Activated T-cell treated with anti-CD3 and anti-CD28 coated beads for 4 hours (primary cell): ENCODE measurements at places on chromosomes 1 and 21.

DNA sequence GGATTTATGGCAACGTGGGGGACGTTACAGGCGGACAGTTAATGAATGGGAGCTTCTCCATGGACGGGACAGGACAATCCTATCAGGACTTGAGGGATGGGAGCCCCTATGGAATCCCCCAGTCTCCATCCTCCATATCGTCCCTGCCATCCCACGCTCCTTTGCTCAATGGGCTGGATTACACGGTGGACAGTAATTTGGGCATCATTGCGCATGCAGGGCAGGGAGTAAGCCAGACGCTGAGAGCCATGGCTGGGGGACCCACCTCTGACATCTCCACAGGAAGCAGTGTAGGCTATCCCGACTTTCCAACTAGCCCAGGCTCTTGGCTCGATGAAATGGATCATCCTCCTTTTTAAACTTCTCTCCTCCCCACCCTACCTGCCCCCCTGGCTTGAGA lies 44.2 kb downstream of the LHX4 start:
- DNase-seq: no peak

DNA sequence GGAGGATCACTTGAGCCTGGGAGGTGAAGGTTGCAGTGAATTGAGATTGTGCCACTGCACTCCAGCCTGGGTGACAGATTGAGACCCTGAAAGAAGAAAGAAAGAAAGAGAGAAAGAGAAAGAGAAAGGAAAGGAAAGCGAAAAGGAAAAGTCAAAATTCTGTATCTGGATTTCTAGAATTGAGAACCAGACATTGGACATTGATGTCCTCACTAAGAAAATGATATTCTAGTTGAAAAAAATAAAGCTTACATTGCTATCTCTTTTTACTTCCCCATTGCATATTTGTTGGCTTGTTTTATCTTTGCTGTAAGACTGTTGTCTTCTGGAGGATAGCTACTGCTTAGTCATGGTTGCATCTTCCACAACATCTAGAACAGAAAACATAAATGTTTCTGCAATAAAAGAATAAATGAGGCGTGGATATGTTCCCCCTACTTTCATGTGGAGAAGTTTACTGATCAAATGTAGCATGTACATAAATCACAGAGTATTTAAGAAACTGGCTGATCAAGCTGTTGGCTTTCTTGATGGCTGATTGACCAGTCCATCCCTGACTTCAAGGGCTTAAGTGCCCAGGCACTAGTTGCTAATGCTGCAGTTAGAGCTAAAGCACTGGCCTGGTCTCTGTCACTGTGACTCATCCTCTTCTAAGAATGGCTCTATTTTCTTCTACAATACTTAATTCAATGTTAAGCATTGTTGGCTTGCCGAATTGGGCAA lies 17.7 kb downstream of the CD53 start:
- no peak for DNase-seq

DNA sequence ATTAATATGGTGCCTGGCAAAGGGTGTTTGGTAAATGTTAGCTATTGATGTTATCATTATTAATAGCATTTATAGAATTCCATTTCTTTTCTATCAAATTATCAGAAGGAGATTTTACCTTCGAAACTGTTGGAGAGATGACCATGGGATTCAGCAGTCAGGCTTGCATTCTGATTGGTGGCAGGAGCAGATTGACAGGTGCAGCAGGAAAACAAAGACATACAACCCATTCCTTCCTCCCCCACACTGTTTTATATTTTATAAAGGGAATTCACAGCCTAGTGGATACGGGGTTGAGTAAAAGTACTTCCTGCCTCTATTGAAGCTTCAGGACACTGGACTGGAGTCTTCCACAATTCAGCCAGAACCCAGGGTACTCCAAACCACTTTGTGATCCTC lies 55.1 kb upstream of the SYT14 start:
- no peak for DNase-seq

- peak; percentile 25 for DNase-seq
Measured at GRCh38 chr1:156848461-156849150, 10.3 kb downstream of the INSRR start.

- DNase-seq: no peak
Measured at GRCh38 chr21:44322621-44323325, 16.4 kb downstream of the CFAP410 start.

GRCh38 chr1:184647471-184647870 lies 107.2 kb downstream of the EDEM3 start:
- DNase-seq: no peak

DNA sequence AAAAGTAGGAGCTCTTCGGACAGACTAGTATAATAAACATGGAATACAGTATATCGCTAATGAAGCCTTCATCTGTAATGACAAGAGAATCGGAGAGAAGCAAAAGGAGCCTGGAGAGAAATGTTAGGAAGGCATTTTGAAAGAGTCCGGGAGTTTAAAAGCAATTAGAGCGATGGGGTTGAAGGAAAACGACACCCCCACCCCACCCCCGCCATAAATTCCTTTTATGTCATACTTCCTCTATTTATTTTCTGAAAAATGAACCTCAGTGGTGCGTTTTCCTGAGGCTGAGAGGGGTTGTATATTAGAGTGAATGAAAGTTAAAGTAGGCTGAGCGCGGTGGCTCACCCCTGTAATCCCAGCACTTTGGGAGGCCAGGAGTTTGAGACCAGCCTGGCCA lies 635 bp upstream of the APH1A start:
- no peak for DNase-seq

GRCh38 chr1:99270646-99271045 lies 6.4 kb downstream of the PLPPR4 start:
- DNase-seq: no peak

DNA sequence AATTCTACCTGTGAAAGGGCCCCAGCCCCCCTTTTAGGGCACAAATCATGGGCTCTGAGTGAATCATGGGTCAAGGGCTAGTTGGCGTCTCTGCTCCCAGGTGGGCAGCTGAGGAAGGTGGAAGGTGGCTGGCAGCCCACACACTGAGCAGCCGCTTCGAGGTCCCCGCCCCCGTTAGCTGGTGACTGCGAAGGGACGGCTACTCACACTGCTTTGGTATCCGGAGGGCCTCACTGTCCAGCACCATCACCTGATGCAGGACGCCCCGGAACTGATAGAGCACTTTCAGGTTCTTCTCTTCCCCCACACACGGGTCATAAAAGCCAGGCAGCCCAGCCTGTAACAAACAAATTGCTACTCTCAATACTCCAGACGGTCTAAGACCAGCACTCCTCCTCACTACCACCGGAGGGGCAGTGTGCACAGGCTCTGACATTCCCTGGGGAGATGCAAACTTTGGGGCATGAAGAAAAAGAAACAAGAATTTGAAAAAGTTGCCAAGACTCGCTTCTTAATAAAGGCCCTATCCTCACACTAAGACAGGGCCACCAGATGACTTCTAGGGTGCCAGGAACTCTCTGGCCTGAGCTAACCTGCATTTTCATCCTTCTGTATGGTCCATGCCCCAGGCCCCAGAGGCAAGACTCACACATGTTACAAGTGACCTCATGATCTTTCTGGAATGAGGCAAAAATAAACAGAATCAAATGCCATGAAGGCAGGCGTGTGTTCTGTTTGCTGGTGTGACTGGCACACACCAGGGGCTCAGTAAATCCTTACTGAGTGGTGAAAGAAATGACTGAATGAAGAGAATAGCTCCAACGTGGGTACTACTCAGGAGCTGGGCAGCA lies 11.5 kb downstream of the THAP3 start:
- DNase-seq: no peak

GRCh38 chr1:183238071-183238470 lies 52.0 kb downstream of the LAMC2 start:
- DNase-seq: no peak

DNA sequence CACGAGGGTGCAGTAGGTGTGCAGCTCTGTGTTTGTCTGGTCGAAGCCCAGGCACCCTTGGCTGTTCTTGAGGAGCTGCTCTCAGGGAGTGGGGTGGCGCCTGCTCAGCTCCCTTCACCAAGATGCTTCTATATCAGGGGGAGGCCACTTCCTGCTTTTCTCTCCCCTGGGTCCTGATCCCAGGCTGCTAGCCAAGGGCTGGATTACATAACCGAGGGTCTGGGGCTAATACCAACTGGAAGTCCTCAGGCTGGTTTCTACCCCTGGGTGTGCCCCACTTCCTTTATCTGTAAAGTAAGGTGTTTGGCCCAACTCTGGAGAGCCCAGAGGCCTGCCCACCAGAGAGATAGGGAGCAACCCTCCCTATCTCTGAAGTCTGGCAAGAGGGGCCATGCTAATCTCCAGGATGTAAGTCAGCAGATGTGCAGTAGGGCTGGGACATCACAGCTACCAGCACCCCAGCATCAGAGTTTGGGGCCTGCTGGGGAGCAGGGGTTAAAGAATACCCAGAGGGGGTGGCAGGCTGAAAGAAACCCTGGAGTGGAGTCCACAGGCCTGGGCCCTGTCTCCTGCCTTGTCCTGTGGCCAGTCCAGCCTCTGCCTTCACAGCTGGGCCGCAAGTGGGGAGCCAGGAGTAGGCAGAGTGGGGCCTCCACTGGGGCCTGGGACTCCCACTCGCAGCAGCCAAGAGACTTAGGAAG lies 2.1 kb downstream of the SELENBP1 start:
- DNase-seq: no peak

DNA sequence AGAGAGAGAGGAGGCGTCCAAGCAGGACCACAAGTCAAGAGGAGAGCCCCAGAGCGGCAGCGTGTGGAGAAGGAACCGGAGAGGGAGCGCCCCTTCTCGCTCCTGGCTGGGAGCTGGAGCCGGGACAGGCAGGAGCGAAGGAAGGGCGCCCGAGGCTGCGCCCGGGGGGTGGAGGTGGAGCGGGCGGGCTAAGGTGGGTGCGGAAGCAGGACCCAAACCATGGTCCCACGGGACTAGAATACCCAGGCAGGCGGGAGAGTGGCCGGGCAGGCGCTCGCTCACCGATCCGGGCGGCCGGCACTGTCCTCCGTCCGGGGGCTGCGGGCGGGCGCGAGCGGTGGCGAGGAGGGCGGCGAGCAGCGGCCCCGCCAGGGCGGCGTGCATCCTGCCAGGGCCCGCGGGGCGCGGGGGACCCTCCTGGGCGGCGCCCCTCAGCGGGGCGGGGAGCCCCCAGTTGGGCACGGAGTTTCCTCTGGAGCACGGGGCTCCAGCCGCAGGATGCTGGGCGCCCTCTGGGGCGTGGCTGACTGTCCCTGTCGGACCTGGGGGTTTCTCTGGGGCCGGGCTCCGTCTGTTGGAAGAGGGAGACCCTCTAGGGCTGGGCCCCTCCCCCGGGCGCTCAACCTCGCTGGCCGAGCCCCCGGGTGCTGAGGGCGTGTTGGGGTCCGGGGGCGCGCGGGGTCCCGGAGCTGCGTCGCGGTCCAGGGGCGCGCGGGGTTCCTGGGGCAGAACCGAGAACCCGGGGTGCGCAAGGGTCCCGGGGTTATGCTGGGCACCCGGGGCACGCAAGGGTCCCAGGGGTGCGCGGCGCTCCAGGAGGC lies 569 bp downstream of the TRABD2B start:
- DNase-seq: no peak

GRCh38 chr1:229596925-229597699 lies 28.8 kb downstream of the TAF5L start:
- no peak for DNase-seq

DNA sequence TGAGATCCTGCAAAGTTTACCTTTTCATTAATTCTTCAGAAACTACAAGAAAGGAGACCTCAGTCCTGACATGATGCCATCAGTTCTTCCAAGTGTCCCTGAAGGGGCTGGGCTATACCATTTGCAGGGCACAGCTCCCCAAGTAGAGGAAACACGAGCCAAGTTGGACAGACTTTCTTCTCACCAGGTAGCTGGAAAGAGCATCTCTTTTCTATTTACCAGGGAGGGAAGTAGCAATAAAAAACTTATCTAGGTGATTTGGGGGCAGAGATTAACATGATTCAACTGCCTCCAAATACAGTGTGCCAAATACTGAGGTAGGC lies 103.9 kb upstream of the KCND3 start:
- DNase-seq: no peak

DNA sequence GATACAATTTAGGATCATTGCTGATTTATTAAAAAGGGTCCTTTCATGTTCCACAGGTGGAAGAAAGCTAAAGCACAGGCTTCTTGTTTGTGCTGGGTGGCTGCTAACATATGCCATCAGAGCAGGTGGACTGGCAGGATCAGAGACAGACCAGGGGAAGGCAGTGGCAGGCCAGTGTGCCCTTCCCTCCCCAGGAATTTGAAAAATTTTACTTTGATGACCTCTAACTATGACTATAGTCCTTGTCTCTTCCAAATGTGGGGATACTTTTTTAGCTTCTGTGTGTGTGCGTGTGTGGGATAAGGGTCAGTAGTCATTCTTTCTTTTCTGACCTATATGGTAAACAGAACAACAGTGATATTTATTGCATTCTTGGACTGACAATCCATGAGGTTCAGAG lies 49.9 kb downstream of the LHX9 start:
- no peak for DNase-seq

- DNase-seq: no peak
Measured at GRCh38 chr1:153399401-153400055, 8.7 kb upstream of the S100A8 start.

GRCh38 chr1:186722711-186723309 lies 42.6 kb upstream of the PTGS2 start:
- DNase-seq: no peak

- peak; percentile 21 for DNase-seq
Measured at GRCh38 chr1:205430696-205431305, 8.9 kb upstream of the LEMD1 start.

GRCh38 chr1:207499573-207499972 lies 3.6 kb downstream of the CR1 start:
- peak; percentile 44 for DNase-seq

DNA sequence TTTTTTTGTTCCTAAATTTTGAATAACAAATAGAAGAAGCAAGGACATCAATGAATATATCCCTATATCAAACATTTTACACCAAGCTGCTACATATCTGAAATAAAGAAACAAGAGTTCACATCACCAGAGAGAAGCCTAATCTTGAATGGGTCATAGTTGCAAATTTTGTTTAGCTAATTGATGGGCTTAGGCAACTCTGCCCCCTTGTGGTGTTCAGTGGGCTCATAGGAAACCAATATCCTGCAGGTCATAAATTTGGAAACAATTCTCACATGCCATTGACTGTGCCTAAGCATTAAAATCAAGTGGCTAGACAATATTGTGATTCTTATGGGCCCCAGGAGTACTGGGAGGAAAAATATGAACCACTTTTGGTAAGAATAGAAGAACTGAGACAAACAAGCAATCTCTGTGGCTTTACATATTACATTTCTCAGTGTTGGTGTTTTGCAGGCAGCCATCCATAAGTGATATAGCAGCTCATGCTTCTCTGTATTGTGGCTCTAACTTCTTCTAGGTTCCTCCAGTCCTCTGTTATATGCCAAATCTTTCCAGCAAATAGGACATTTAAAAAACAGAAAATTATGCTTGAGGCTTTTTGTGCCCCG lies 1262.8 kb upstream of the PRMT6 start:
- no peak for DNase-seq

- no peak for DNase-seq
Measured at GRCh38 chr1:2541619-2542245, 11.7 kb upstream of the HES5 start.

DNA sequence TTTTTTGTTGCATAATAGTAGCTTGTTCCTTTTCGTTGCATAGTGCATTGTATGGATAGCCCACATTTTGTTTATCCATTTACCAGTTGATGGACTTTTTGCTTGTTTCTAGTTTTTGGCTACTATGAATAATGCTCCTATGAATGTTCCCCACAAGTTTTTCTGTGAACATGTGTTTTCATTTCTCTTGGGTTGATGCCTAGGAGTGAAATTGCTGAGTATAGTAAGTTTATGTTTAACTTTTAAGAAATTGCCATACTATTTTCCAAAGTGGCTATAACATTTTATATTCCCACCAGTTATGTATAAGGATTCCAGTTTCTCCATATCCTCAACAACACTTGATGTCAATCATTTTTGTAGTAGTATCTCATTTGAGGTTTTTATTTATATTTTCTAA lies 84.8 kb upstream of the CACYBP start:
- DNase-seq: no peak
